ENCODE measurements at places on chromosomes 5 and 9.

- no peak for DNase-seq
These were observed 3.7 kb upstream of the CD274 start for GRCh38 chr9:5446451-5447236.

DNA sequence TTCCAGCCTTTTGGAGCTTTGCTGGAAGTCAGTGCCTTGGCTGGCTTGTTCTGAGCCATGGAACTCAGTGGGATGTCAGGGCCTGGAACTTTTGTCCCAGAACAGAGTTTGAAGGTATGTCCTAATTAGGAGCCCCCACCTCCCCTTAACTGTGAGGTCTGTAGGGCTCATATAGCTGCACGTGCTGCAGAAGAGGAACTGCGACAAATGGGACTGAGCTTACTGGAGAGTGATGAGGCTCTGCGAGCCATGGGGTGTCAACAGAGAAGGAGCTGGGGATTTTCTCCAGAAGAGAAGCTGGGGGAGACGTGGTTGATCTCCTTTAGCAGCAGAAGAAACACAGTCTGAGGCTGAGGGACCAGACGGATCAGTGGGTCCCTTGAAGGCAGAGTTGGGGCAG lies 10.9 kb downstream of the TMEM8B start:
- DNase-seq: no peak

DNA sequence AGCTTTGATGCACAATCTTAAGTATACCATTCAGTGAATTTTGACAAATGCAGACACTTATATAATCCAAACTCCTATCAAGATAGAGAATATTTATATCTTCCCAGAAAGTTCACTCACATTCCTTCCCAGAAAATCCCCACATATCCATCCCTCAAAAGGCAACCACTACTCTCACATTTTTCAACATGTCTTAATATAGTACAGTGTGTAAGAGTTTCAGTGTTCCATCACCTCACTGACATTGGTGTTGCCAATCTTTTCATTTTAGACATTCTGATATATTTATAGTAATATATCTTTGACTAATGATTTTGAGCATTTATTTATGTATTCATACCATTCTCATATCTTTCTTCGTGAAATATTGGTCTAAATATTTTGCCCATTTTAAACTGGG lies 38.1 kb upstream of the JAK2 start:
- DNase-seq: no peak

DNA sequence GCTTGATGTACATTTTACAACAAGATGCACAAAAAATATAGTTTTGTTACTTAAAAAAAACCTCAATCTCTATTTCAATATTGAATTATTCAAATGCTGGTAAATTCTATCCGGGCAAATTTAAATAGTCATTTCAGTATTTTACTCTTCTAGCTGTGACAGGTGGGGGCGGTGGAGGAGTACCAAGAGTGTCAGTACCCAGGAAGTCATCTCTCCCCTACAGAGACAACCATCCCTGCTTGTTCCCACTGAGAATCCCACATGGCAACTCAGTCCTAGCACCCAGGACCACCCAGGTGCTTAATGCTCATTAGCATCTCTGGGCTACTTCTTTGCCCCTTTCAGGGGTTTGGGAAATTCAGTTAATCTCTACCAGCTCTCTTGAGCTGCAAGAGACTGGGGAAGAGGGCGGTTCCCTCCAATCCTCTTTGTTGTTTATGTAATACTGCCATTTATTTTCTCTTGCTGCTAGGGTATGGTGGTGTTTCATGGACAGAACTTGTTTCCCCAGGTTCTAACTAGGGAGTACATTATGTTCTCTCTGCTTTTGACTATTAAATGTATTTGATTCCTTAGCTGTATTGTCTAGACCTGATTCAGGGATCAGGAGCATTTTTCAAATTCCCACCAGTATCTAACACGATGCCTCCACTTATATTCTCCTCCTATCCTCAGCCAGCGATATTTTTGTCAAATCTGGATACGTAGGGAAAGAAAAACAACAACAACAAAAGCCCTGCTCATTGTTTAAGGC lies 122.5 kb downstream of the CDH18 start:
- DNase-seq: no peak

DNA sequence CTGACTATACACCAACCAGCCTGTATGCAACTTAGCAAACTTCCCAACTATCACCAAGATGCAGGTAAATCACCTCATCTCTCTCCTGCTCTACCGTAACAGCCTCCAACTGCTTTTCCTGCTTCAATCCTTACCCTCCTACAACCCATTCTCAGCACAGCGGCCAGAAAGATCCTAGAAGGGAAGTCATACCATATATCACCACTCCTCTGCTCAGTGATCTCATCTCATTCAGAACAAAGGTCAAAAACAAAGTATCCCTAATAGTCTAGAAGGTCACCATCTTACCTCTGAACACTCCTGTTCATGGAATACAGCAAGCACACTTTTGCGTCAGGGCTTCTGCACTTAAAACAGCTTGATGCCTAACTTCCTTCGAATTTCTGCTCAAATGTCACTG lies 62.2 kb upstream of the RNF38 start:
- DNase-seq: no peak

GRCh38 chr9:83239747-83240146 lies 176.8 kb upstream of the RASEF start:
- DNase-seq: no peak

DNA sequence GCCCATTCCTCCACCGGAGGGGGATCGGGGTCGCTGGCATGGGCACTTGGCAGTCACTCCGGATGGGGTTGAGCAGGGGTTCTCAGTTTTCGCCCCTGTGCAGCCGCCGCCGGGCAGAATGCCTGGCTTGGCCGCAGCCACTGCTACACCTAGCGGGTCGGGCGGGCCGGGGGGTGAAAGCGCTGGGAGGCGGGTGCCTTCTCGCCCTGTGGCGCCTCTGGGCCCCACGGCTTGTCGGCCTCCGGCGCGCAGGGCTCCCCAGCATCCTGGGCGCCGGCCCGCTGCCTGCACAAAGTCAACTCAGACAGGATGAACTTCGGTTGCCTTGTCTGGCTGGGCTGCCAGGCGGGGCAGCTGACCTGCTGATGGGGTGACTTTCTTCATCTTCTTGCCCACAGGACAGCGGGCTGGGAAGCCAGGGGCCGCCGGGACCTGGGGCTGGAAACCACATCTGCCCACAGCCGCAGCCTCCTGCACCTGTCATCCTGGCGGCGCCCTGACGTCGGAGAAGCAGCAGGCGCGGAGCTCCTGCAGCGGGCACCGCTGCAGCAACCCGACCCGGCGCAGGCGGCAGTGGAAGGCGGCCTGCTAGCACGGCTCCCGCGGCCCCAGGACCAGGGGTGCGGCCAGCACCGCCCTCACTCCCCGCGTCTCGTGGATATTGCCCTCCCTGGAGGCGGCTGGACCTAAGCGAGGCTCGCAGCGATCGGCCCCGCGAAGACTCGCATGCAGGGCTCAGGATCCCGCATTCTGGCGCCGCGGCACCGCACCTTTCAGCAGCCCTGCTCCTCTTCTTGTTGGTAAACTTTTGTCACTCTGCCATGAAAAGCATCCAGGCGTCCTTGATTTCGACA lies 1.3 kb upstream of the ANKRD18A start:
- DNase-seq: no peak

- DNase-seq: no peak
These were observed 26.2 kb downstream of the TRIM32 start for GRCh38 chr9:116713271-116713670.

DNA sequence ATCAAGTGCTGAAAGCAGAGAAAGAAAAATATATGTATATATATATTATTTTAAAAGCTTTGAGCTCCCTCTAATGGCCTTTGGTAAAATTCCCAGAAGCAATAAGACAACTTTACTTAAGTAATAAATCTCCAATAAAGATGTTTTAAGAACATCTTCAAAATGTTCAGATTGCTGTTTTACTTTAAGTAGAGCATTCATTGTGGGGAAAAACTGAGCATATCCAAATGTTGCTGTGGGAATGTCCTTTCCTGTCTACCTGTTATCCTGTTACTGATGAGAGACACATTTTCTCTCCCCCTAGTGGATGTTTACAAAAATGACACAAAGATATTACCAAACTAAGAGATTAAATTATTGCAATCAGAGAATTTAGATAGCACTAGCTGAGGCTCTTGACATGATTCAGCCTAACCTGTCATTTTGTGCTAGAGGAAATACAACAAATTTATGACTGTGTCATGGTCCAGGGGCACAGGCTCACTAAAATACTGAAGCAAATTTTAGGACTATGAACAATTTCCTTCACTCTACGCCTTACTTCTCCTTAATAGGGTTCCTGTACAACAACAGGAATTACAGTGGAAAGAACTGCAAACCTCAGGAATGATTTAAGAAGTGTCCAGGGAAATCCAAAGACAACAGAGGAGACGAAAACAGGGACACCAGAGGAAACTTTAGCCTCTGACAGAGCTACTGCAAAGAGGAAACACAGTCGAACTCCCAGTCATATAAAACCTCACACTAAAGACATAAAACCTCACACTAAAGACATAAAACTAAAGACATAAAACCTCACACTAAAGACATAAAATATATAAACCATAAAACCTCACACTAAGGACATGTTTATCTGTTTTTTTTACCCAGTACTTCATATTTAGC lies 24.3 kb upstream of the PRRC1 start:
- peak; percentile 27 for DNase-seq

- DNase-seq: no peak
These were observed 94.3 kb upstream of the EMB start for GRCh38 chr5:50535393-50535792.

GRCh38 chr9:38039090-38039906 lies 29.7 kb downstream of the SHB start:
- peak; percentile 30 for DNase-seq

DNA sequence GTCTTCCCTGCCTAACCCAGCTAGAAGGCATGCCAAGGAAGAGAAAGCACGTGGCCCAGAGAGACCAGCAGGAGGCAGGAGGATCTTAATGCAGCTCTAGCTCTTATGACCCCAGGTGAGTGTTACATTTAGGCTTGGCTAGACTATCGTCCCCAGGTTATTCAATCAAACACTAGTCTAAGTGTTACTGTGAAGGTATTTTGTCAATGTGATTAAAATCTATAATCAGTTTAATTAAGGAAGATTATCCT lies 483.7 kb downstream of the BNC2 start:
- DNase-seq: no peak

DNA sequence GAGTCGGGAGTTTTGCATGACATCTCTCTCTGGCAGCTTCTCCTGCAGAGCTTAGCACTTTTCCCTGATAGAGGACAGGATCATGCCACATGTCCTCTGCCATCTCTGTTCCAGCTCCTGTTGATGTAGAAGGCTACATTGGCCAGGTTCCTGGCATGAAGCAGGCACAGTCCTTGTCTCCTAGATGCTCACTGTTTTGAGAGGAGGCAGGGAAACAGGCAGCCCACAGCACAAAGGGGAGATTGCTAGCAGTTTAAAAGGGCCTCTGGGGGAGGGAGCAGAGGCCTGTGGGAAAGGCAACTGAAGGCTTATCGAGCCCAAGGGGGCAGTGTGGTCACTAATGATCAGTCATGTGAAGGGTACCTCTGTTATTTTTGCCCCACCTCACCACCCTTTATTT lies 10.7 kb downstream of the ARHGAP26 start:
- no peak for DNase-seq

DNA sequence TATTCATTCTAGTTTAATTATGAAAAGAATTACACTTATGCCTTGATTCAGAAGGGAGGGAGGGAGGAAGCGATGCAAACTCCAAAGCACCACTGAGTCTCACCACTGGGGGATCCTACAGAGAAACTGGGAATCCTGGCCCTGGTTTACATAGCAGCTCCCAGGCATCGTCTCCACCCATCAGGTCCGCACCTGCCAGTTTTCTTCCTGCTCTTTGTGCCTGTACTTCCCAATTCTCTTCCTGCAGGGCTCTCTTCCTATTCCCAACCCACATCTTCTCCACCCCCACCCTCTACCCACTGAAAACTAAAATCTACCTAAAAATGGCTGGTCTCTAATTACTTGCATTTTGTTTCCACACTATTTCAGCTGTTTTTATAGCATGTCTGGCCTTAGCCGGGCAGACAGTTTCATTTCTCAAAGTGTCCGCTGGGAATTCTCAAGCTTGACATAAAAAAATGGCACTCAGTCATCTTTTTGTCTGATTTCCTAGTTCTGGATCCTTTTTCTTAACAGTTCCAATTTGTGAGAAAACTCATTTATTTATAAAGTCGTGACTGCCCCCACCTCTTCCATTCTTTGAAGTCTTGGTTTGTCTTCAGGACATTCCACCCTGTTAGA lies 1.6 kb upstream of the TNIP1 start:
- no peak for DNase-seq

DNA sequence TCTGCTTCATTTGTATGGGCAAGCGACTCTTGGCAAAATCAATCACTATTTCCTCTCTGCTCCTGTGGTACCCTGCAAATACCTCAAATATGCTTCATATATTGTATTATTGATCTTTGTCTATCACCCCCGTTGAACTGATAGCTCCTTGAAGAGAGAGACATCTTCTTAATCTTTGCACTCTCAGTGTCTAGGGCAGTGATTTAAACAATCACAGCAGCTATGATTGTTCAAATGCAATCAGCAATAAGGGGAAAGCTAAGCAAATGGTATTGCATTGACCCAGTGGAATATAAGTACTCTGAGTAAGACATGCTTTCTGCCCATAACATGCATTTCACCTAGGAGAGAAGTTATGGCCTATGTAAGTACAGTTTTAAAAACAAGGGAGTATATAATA lies 90.2 kb downstream of the SUSD1 start:
- DNase-seq: no peak

DNA sequence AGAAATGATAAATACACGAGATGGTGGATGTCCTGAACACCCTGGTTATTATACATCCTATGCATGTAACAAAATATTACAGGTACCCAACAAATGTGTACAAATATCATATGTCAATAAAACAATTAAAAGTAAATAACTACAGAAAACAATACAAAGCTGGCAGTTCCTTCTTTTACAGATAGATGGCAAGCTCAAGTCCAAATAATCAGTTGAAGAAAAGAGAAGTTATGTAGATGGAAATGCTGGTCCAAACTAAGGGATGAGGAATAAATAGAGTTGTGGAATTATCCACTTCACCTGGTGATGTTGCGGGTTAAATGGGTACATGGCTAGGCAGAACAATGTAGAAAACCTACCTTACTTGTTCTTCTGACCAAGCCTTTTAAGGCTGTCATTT lies 79.4 kb downstream of the PALM2AKAP2 start:
- DNase-seq: no peak

- no peak for DNase-seq
These were observed 88.1 kb downstream of the ANXA1 start for GRCh38 chr9:73239570-73240265.

- DNase-seq: no peak
These were observed 189.7 kb downstream of the PALM2AKAP2 start for GRCh38 chr9:109969573-109970237.

- DNase-seq: no peak
These were observed 196.6 kb upstream of the CD180 start for GRCh38 chr5:67393211-67393610.

- no peak for DNase-seq
These were observed 306.9 kb upstream of the EFNA5 start for GRCh38 chr5:107977550-107978071.

- DNase-seq: no peak
These were observed 16.0 kb upstream of the TBC1D2 start for GRCh38 chr9:98271479-98271878.

DNA sequence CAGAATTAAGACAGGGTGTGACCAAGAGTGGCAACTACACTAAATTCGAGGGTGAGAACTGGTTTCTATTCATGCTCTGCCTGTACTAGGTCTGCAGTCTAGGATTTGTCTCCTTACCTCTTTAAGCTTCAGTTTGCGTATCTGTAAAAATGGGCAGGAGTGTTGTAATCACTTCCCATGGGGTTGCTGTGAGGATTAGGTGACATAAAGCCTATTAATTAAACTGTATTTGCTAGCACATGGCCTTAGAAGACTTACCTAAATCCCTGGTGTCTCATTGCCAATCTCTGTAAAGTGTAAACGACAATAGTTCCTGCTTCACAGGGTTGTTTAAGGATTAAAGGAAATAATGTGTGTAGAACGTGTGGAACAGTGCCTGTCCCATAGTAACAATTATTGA lies 193.6 kb downstream of the DRD1 start:
- DNase-seq: no peak
